ENCODE measurements at places on chromosomes 2 and 18.

DNA sequence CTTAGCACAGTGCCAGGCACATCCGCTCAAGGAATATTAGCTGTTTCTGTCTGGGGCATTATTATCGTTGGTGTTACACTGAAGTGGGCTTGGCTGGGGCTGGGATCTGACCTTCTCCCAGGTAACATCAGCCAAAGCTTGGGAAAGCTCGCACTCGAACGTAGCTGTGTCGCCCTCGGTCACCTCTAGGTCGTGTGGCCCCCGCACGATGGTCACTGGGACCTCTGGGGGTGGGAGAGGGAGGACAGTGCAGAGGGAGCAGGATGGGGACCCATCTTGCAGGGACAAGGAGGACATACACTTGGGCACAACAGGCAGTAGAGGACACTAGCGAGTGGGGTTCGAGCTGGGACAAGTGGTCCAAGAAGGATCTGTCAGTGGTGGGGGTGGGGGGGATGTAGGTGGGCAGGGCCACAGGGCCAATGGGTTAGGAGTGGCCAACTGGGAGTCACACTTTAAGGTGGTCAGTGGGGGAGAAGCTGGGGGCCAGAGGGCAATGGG is 9.7 kb downstream of the TMEM198 start:
- no peak for DNase-seq

DNA sequence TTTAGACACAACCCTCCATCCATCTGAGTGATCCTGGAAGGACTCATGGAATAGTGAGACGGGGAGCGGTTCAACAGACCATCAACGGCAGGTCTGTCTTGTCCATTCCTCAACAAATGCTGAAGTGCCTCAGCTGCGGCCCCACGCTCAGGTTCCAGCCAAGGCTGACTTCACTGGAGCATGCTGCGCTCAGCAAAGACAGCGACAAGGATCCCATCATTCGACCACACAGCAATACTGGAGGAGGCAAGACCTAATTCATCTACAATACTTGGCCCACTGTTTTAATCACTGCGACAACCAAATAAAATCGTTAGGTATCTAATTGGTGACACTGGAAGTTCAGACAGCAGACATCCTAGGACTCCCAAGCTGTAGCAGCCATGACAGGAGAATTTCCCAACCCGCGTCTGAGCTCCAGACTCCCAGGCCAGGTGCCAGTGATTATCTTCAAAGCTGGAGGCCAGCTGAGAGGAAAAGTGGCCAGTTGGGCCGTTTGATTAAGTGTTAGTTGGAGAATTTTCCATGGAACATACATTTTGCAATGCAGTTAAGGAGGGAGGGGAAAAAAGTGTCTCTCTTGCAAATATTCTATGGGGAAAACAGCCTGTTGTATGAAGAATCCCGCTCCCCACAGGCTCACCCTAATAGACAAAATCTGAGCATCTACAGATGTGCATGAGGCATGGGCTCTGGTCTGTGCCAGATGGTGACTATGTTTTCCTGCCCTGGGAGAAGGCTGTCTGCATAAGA is 92.5 kb upstream of the SLC35G4 start:
- DNase-seq: no peak

DNA sequence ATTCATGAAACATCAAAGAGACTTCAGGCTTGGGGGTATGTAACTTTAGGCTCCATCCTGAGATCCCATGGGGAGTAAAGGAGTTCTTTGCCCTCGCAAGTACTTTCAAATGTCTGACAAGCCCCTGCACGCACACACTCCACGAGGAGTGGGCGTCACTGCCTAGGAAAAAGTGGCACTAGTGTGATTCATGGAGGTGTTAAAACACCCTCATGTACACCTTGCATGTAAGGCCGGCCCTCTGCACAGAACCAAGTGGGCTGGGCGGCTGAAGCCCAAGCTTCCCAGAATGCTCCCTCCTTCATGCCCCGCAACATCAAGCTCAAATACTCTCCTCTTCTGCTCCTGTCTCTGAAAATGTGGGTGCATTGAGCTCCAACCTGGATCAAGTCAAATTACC is 7.8 kb downstream of the HS1BP3 start:
- no peak for DNase-seq

- DNase-seq: no peak
These were observed 108.8 kb downstream of the TWIST2 start for GRCh38 chr2:238956676-238957075.

DNA sequence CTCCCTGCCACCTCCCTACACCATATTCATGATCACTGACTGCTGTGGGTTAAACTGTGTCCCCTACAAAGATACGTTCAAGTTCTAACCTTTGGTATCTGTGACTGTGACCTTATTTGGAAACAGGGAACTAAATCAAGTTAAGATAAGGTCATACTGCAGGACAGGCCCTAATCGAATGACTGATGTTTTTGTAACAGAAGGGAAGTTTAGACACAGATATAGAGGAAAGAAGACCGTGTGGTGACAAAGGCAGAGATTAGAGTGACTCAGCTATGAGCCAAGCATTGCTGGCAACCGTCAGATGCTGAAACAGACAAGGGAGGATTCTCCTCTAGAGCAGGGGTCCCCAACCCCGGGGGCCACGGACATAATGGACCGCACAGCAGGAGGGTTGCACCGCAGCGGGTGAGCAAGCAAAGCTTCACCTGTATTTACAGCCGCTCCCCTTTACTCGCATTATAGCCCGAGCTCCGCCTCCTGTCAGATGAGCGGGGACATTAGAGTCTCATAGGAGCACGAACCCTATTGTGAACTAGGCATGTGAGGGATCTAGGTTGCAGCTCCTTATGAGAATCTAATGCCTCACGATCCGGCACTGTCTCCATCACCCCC is 28.9 kb upstream of the RNF152 start:
- no peak for DNase-seq

- DNase-seq: no peak
These were observed 179.7 kb upstream of the ETAA1 start for GRCh38 chr2:67217398-67217797.

DNA sequence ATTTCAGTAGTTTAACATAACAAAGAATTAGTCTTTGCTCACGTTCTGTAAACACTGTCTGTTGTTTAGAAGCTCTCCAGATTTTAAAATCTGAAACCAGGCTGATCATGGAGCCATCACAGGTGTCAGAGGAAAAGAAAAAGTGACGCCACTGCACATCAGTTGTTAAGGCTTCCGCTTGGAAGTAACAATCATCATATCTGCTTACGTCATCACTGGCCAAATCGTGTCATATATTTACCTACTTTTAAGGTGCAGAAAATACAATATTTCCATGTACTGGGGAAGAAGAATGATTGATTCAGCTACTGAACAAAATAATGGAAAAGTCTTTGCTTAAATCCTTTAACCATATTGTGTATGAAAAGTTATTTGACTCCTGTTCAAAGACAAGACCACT is 382.6 kb upstream of the MC4R start:
- no peak for DNase-seq
